ENCODE measurements at places on chromosomes 7 and 10. TPM values are rescaled to one million over a fixed set of nuclear protein-coding genes. Genes with fewer than 3 reads are reported as not detected.

GRCh38 chr10:110547139-110547761 lies 20.2 kb upstream of the SMC3 start:
- no peak for DNase-seq

DNA sequence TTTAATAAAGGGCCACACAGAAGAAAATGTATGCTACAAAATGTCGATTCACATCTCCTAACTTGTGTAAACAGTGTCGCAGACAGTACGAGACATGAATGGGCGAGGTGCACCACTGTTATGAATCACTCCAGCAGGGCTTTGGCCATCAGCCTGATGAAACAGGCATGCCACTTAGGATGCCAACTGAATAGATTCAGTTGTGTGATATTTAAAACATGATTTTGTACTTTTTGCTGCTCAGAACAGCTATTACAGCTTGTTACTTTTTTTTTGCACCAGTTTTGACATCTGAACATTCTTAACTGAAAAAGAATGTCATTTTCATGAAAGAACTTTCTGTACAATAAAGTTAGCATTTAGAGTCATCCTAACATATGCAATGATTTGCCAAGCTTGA lies 138.1 kb downstream of the VTI1A start:
- no peak for DNase-seq

DNA sequence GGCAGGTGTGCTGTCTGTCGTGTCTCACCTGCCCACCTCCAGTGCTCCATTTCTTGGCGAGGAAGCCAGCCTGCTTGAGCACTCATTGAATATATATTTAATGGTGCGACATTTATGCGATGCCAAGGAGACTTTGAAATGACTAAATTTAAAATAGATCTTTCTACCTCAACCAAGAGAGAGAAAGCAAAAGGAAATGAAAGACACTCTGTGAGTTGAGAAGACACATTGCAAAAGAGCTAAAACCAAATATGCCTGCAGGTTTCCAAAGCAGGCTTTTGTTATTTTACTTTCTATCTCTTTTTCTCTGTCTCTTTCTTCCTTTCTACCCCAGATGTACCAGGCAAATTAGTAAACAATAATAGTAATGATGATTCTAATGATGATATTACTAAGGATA lies 53.6 kb upstream of the AOAH start:
- no peak for DNase-seq

GRCh38 chr10:95416270-95416669 lies 125.5 kb upstream of the PDLIM1 start:
- DNase-seq: no peak

GRCh38 chr7:49928787-49929186 lies 155.3 kb downstream of the VWC2 start:
- no peak for DNase-seq

- DNase-seq: no peak
These were observed 155.4 kb downstream of the DIP2C start for GRCh38 chr10:534047-534566.

- no peak for DNase-seq
These were observed 81.6 kb upstream of the PFKP start for GRCh38 chr10:2985729-2986232.

CDHR3 gene
- 0.79 TPM for total RNA-seq

DNA sequence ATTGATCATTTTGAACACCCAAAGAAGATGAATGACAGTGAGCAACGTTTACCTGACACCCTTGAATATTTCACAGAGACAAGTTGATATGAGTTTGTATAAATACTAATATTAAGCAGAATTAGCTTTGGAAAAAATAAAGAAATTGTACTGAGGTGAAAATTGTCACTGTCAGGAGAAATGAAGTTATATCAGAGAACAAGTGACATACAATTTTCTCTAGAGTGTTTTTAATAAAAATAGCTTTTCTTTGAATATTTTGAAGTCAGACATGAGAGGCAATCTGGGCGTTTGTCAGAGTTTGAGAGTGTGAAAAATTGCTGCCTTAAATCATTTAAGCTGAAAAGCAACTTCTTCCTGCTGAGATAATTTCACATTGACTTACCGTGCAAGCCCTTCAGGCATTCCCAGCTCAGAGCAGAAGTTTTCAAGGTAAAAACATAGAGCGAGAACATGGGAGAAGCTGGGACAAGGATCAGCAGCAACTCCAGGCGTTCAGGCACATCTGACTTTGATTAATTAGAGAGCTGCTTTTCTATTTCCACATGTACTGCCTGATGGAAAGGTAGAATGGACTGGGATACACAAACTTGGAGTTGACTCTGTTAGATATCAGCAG lies 535.9 kb downstream of the TFEC start:
- no peak for DNase-seq
